Fibroblast of skin of right biceps (primary cell): ENCODE measurements at places on chromosomes 2 and 18.
A peak's percentile ranks its signal among the peaks of the same experiment; 100 is the strongest.

GRCh38 chr2:189203177-189203799 lies 23.7 kb upstream of the COL5A2 start:
- DNase-seq, result no peak

GRCh38 chr2:29579495-29580169 lies 341.8 kb downstream of the ALK start:
- DNase-seq, result peak; percentile 49

DNA sequence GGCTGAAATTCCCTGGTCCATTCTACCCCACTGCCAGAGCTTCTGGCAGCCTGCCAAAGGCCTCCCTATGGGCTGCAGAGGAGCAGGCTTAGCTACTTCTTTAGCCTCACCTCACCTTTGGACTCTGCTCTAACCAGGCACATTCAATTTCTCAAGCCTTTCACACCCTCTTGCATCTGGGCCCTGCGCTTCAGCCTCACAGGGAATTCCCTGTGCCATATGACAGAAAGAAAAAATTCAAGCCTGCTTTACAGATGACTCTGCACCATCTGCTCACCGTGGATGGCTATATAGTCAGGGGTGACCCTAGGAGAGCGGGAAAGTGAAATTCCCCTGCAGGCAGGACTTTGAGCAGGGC lies 62.5 kb downstream of the REEP1 start:
- peak; percentile 14 for DNase-seq

DNA sequence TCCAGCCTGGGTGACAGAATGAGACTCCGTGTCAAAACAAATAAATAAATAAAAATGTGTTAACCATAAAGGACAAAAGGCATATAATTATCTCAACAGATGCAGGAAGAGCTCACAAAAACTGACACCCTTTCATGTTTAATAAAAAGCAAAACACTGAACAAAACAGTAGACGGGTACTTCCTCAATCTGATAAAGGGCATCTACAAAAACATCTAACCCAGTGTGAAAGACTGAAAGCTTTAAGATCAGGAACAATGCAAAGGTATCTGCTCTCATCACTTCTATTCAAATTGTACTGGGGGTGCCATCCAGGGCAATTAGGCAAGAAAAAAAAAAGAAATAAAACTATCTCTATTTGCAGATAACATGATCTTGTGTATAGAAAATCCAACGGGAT lies 11.7 kb upstream of the NCL start:
- DNase-seq, result no peak

- peak; percentile 75 for DNase-seq
Observed at GRCh38 chr2:28342081-28342967, 50.3 kb upstream of the FOSL2 start.

DNA sequence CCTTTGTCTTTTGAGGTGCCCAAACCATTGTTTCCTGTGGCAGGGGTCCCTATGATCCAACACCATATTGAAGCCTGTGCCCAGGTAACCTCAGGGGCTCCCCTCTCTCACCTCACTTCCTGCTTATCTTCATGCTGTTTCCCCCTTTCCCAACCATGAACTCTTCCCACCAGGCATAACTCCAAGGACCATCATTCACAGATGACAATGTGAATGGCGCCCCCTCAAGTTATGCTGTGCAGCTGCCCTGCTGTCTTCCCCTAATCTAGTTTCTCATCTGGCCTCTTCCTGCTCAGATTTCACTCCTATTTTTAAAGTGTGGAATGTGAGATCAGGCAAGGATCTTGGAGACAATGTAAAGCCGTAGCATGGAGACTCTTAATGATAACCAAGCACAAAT lies 1.4 kb downstream of the GMPPA start:
- peak; percentile 69 for DNase-seq

DNA sequence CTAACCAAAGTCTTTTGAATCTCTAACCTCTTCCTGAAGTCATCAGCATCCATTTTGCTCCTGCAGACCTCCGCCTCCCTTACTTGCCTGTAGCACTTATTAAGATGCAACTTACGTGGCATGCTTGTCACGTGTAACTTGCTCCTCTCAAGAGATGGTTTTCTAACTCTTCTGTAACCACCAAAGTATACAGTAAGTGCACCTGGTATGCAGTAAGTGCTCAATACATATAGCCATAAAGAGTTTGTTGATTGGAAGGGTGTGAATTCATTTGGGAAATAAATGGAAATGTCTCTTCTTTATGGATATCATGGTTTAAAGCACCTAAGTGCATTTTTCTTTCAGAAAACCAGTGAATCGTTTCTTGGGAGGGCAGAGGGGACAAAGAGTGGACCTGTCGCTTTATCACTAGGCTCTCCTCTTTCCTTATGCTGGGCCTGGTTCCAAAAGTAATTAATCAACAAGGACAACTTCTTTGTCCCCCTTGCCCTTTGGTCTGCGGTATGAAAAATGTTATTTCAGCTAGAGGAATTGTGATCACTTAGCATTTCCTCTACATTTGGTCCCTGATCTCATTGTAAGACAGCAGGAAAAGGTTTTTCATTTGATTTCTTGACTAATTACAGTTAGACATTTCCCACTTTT lies 370.0 kb upstream of the SPRED2 start:
- DNase-seq, result no peak
